ENCODE measurements at places on chromosomes 4 and X.

GRCh38 chrX:15194146-15194545 is 75.7 kb downstream of the ASB9 start:
- DNase-seq, result no peak

- DNase-seq, result no peak
Measured at GRCh38 chr4:101475246-101475645, 127.9 kb upstream of the PPP3CA start.

DNA sequence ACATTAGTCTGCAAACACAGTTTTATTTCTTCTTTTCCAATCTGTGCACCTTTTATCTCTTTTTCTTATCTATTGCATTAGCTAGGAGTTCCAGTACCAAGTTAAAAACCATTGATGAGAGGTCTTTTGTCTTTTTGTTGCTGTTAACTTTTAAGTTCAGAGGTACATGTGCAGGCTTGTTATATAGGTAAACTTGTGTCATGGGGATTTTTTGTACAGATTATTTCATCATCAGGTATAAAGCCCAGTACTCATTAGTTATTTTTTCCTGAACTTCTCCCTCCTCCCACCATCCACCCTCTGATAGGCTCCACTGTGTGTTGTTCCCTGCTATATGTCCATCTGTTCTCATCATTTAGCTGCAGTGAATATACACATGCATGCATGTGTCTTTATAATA is 349.9 kb downstream of the PDHA2 start:
- DNase-seq, result no peak

DNA sequence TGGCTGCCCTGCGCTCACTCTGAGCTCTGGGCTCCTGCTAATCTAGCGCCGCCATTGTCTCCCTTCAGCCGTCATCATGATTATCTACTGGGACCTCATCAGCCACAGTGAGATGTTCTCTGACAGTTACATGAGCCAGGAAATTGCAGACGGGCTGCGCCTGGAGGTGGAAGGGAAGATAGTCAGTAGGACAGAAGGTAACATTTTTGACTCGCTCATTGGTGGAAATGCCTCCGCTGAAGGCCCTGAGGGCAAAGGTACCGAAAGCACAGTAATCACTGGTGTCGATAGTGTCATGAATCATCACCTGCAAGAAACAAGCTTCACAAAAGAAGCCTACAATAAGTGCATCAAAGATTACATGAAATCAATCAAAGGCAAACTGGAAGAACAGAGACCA is 21.8 kb upstream of the PIN4 start:
- no peak for DNase-seq

- DNase-seq, result no peak
Measured at GRCh38 chrX:98490670-98491069, 1607.0 kb downstream of the RPA4 start.

GRCh38 chrX:82218361-82218760 is 1016.5 kb downstream of the SH3BGRL start:
- DNase-seq, result no peak

- no peak for DNase-seq
Measured at GRCh38 chr4:93063325-93063724, 759.6 kb downstream of the GRID2 start.

- DNase-seq, result no peak
Measured at GRCh38 chrX:7139202-7140081, 8.1 kb upstream of the STS start.

GRCh38 chrX:134654398-134655012 is 3.8 kb downstream of the PLAC1 start:
- DNase-seq, result no peak

- no peak for DNase-seq
Measured at GRCh38 chrX:136546371-136546781, 14.4 kb downstream of the VGLL1 start.

GRCh38 chr4:59664771-59665170 is 1535.4 kb upstream of the ADGRL3 start:
- no peak for DNase-seq

DNA sequence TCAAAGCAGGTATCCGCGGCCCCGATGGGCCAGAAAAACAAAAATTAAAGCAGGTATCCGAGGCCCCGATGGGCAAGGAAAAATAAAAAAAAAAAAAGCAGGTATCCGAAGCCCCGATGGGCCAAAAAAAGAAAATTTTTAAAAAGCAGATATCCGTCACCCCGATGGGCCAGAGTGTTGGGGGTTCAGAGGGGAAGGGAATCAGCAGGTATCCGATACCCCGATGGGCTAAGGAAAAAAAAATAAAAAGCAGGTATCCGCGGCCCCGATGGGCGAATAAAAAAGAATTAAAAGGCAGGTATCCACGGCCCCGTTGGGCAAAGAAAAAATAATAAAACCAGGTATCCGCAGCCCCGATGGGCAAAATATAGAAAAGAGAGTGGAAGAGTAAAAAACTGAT is 289.0 kb downstream of the CHIC1 start:
- no peak for DNase-seq

DNA sequence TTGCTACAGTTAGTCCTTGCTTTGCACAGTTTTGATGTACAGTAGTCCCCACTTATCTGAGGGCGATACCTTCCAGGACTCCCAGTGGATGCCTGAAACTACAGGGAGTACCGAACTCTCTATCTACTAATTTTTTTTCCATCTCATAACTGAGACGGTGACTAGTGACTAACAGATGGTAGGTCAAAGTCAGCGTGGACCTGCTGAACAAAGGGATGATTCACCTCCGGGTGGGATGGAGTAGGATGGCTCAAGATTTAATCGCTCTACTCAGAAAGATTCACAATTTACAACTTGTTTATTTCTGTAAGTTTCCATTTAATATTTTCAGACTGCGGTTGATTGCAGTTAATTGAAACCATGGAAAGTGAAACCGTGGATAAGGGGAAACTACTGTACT is 655.8 kb downstream of the ZNF674 start:
- no peak for DNase-seq

- no peak for DNase-seq
Measured at GRCh38 chrX:63434206-63434605, 83.1 kb upstream of the SPIN4 start.

DNA sequence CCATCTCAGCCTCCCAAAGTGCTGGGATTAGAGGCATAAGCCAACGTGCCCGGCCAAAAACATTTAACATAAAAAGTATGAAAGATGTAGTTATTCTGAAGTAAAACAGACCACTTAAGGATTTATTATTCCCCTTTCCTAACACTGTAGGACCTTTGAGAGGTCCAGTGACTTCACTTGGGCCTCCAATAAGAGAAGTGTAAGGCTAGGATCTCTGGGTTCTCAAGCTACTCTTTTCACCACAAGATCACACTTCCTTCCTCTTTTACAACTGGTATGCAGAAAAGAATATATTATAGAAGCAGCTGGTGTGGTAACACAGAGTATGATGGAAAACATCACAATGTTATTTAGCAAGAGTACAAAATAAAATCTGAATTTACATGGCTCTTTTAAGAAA is 30.2 kb upstream of the CCNG2 start:
- DNase-seq, result no peak

GRCh38 chr4:67712000-67712625 is 11.2 kb upstream of the UBA6 start:
- no peak for DNase-seq

DNA sequence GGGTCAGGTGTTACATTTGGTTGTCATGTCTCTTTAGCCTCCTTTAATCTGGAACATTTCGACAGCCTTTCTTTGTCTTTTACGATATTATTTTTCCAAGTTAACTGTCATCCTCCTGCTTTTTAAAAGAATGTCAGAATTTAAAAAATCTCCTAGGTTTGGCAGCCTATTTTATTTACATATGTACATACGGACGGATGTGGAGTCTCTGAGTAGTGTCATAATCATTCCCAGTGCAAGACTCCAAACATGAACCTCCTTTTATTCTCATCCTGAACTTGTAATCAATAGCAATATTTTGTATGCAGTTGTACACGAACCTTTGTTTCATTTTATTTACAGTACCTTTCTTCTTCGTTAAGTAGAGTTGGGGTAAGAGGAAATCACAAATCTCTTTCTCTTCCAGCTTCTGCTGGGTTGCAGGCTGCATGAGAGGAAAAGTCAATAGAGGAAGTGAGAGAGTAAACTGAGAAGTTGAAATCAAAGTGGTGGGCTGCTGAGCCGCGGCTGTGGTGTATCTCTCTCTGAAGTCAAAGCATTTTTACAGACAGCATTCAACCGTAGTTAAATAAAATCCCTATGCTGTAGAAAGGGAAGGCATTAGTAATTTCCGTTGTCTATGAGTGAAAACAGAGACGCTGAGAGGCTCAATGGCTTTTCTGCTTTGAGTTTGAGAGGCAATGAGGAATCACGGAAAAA is 53.9 kb upstream of the RPS6KA3 start:
- DNase-seq, result no peak

DNA sequence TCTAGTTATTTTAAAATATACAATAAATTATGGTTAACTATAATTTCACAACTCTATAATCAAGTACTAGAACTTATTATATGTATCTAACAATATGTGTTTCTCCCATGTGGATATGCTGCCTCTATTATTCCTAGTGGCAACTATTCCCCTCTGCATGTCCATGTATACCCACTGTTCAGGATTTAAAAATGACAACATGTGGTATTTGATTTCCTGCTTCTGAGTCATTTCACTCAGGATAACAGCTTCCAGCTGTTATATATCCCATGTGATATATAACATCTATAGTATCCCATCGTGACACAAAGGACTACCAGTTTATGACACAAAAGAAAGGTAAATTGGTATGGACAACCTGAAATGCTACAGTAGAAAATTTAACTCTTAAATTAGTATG is 167.4 kb upstream of the TACR3 start:
- no peak for DNase-seq

- no peak for DNase-seq
Measured at GRCh38 chr4:138494116-138494515, 252.0 kb upstream of the SLC7A11 start.

GRCh38 chr4:100591161-100591876 is 73.5 kb upstream of the EMCN start:
- DNase-seq, result peak; percentile 46

GRCh38 chrX:71870208-71871098 is 40.2 kb upstream of the NHSL2 start:
- peak; percentile 20 for DNase-seq

GRCh38 chr4:123848606-123849005 is 452.0 kb downstream of the SPRY1 start:
- DNase-seq, result no peak

DNA sequence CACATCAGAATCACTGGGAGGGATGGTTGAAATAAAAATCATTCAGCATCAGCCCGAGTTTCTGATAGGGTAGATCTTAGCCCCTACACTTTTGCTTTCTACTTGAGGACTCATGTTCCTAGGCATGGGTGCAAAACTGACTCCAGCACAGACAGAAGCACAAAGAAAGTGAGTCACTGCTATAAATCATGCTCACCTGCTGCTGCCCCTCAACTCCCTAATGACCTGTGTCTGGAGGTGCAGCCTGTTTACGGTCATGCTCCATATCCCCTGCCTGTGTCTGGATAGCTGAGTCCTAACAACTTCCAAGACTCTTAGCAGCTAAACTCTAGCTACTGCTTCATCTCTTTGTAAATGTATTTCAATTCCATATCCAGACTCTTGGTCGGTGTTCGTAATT is 57.8 kb downstream of the ADGRA3 start:
- no peak for DNase-seq

- peak; percentile 54 for DNase-seq
Measured at GRCh38 chr4:48268956-48269860, at the start of gene TEC. Gene TEC, minus strand, starts transcription at chr4:48269838. Its CDS starts 41,224 bp downstream, at chr4:48228614.

DNA sequence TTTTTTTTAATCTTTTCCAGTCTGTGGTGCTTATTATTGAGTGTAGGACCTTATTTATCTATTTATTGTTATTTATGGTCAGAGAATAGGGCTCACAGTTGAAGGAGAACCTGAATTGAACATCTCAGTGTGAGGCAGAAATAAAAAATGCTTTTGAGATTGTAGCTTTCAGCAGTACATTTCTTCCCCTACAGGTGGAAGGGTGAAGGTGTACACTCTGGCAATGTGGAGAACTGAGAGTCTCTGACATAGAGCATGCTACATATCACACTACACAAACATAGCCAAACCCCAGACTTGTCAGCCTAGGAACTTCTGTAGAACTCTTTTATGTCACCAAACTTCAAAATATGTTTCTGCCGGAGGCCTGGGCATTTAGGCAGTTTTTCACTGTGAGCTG is 140.2 kb downstream of the STIM2 start:
- no peak for DNase-seq

DNA sequence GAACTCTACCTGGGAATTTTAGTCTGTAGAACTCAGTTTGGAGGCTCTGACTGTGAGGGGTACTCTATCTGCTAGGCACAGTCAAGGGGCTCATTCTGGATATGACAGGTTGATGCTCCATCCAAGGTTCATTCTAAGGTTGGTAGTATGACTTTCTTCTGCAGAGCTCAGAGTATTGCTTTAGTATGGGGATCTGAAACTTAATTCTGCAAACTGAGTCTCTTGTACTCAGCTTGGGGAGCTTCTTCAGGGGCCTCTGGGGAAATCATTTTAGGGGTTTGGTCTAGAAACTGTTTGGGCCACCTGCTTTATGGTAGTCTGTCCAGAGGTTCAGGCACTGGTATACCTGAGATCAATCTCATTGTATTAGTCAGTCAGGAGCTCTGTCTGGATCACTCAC is 9.7 kb upstream of the TSR2 start:
- no peak for DNase-seq

DNA sequence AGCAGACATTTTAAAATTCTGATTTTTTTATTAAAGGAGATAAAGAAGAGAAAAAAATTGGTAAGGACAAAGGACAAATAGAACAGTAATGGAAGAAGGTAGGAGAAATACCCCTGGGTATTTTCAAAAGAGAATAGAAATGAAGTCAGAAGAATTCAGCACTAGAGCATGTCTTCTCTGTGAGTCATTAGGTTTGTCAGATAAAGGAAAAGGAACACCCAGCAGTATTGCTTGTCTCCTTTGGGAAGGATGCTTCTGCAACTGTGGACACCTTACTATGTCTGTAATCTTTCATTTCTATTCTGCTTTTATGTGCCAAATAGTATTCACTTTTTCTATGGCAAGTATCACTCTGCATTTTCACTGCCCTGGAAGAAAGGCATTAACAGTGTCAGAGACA is 24.0 kb upstream of the PCDH7 start:
- DNase-seq, result no peak

DNA sequence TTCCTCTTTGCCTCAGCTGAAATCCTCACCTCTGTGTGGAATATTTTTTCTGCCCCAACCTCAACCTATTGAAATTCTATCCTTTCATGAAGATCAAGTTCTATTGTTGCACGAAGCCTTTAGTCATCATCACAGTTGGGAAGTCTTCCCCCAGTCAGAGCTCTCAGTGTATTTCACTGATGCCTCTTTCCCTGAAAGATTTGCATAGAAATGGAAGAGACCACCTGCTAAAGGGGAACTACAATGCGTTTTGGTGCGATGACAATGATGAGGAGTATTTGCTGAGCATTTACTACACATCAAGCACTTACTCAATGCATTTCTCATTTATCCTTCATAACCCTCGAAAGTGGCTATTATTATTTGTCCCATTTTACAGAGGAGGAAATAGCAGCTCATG is 151.2 kb upstream of the KLF3 start:
- no peak for DNase-seq

DNA sequence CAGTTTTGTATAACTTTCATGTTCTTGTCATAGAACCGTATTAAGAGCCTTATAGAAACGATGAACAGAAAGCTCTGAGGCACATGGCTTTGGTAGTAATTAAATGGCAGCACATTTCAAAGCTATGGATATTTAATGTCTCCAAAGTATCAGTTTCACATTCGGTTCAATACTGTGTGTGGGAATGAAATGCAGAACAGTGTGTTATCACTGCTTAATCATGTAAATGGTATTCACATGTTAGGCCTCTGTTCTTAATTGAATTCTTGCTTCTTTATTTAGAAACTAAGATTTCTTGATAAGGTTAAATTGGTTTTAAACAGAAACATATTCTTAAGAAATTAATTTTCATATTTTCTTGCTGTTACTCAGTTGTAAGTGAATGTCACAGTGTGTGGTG is 701.0 kb upstream of the PITX2 start:
- DNase-seq, result no peak
